Stimulated activated CD4-positive, alpha-beta T cell treated with anti-CD3 and anti-CD28 coated beads, TNF-alpha, amount 100 ng/mL, for 48 hours (primary cell): ENCODE measurements at places on chromosomes 16 and 17.
A peak's percentile ranks its signal among the peaks of the same experiment; 100 is the strongest.

DNA sequence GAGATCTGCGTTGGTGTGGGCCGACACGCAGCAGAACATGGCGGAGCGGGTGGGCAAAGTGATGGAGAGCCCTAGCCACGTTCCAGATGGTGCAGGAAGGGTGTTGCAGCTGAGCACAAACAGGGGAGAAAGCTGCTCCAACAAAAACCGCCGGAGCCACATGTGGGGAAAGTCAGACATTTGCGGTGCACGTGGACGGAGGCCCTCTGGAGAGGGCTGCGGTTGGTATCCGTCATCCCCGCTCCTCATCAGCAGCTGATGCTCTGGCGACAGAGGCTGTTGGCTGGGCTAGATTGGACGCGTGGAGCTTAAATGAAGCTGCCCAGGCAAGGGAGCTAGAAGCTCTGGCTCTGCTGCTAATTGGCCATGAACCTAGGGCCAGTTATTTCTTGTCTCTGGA lies 43.5 kb upstream of the ADCY9 start:
- DNase-seq: no peak

DNA sequence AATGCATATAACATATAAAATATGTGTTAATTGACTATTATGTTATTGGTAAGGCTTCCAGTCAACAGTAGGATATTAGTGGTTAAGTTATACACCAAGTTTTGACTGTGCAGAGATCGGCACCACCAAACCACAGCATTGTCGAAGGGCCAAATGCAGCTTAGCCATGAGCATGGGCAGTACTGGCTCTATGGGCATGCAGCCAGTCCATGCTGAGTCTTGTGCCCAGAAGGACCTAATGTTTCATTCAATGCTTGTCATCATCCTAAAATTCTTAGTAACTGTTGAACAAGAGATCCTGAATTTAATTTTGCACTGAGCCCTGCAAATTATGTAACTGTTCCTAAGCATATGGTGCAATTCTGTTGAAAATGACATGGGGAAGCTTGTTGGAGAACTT lies 233.4 kb upstream of the HS3ST3A1 start:
- no peak for DNase-seq

- no peak for DNase-seq
Observed at GRCh38 chr16:51473091-51473490, 322.0 kb upstream of the SALL1 start.

GRCh38 chr16:81705261-81705660 lies 73.8 kb upstream of the PLCG2 start:
- DNase-seq: no peak

DNA sequence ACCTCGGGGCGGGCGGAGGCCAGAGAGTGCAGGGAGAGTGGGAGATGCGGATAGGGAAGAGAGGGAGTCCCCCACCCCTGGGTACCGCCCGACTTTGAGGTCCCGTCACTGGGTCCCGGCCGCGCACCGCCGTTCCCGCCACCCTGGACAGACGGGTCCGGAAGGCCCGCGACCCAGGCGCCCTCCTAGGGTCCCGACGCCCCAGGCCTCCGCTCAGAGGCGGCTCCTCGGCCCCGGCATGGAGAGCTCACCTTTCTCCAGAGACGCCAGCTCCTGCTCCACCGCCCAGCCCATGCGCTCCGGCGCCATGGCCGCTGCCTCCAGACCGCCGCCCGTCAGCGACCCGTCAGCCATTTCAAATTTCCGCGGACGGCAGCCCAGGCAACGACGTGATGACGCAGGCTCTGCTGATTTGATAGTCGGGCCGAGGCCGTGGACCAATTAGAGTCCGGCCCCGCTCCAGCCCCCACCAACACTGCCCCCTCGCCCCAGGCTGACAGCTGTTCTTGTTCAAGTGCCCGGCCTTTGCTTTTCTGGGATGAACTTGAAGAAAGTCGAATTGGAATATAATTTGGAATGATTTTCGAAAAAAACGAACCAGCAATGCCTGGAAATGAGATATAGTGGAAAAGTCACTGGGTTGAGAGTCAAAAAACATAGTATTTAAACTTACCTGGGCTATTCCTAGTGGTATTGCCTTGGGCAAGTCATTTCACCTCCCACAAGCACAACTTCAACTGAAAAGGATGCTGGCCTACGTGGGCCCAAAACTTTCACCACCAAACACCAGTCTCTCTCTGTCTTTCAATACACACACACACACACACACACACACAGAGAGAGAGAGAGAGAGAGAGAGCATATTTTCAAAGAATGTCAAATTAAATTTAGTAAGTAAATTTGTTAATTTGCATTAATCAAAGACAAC lies at the start of gene SHCBP1:
TSS of gene SHCBP1 (minus strand) at position 374 of the 928 bp plus-strand sequence. CDS start at position 354, 20 bp downstream.
- peak; percentile 73 for DNase-seq

GRCh38 chr16:3444032-3444388 lies 530 bp downstream of the NAA60 start:
- peak; percentile 46 for DNase-seq

DNA sequence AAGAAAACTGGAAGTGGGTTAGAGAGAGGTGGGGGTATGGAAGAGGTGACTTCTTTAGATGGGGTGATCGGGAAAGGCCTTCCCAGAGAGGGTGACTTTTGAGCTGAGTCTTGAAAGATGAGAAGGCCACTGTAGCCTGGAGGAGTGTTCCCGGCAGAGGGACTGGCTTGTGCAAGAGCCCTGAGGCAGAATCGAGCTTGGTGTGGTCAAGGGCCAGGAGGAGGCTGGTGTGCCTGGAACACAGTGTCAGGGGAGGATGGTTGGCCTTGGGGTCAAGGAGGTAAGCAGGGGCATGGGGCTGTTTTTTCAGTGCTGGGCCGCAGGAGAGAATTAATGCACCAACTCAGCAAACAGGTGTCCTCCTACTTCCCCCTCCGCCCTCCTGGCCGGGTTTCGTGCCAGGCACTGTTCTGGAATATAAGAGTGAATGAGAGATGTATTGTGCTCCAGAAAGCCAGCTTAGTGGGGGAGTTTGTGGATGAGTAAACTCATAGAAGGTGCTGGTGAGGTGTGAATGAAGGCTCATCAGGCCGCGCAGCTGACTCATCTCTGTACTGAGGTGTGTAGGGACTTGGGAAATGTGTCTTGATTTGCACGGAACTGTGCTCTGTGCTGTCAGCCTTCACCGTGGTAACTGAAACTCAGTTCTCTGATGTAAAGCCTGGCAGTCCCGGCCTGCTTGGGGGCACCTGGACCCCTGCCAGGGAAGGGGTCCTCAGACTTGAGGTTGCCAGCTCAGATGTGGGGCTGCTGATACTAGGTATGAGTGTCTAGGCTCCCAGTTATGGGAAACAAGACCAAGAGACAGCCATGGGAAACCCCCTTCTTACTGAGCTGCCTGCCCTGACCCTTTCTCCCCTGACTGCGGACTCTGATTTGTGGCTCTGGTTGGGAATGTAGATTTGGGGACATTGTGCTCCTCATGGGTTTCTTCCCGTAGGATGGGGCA lies 15.3 kb downstream of the KSR1 start:
- DNase-seq: peak; percentile 74

DNA sequence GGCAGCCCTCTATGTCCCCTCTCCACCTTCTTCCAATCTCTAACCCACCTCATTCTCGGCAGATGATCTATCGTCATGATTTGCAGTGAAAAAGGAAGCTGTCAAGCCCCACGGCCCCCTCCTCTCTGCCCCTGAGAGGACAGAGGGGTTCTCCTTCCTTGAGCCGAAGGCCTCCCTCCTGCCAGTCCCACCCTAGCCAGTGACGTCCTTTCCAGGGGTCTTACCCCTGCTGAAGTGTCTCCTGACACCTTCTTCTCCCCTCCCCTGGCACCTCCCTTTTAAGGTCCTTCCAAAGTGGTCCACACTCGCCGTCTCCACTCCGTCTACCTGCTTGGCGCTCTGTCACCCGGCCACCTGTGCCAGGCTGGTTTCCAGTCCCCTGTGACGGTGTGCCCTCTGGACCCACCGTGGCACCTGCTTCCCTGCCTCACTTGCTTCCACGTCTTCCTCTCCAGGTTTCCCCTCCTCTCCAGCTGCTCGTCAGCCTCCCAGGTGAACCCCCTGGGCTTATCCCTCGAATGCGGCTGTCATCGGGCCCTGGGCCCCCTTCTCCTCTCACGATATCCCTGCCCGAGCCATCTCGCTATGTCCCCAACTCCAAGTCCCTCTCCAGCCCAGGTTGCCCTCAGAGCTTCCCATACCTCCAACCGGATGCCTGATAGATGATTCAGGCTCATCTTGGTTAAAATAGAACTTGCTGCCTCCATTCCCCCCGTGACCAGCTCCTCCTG lies 5.7 kb downstream of the CCDC102A start:
- DNase-seq: no peak

DNA sequence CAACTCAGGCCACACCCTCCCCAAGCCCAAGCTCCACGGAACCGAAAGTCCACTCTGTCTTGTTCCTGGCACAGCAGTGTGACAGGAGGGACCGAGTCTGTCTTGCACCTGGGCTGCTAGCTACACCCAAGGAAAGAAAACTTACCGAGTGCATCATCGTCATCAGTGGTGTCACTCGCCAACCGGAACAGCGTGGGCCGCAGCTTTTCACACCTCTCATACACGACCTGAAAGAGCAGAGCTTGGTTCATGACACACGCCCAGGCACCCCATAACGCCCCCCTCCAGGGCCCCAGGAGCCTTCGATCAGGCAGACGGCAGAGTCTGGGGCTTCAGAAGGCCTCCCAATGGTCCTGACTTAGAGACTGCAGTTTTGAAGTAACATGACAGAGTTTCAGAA lies 27.5 kb downstream of the GGA2 start:
- DNase-seq: no peak

DNA sequence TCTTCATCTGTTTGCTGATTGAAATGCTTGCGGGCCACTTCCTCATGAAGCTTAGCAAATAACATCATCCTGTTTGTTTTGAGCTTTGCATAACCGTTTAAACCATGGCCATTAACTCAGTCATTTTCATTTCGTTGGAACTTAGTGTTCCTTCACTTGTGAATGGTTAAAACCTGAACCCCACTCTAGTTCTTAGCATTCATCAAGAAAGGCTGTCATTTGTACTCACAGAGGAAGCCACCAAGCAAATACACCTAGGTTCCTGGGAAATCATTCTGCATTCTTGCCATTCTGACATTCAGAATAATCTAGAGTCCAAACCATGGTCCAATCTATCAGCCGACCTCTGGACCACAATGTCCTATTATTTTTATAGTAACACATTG lies 8.4 kb upstream of the TAT start:
- no peak for DNase-seq

DNA sequence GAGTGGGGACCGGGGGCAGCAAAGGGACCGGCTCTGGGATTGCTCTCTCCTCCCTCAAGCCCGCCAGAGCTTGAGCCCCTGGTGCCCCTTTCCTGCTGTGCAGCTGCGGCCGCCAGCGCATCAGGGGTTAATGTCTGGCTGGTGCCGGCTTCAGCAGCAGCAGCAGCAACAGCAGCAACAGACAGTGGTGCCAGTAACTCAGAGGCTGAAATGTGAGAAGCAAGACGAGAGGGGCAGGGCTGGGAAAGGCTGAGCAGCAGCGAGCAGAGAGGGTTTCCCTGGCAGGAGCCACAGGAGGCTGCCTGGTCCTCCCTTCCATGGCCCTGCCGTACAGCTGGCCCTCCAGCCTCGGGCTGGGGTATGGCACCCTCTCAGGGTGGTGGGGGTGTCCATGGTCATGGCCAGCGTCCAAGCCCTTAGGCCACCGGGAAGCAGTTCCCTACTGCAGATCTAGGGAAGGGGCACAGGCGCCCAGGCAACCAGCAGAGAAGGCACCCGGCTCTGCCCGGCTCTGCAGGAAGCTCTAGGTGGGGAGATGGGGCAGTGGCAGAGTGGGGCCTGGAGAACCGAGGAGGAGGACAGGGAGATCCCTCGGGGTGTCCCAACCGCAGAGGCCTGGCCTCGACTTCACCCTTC lies 21.1 kb upstream of the TFAP4 start:
- no peak for DNase-seq

GRCh38 chr16:3509470-3509928 lies 8.7 kb downstream of the CLUAP1 start:
- peak; percentile 53 for DNase-seq
